ENCODE measurements at places on chromosomes 16 and 17.
A peak's percentile ranks its signal among the peaks of the same experiment; 100 is the strongest.

DNA sequence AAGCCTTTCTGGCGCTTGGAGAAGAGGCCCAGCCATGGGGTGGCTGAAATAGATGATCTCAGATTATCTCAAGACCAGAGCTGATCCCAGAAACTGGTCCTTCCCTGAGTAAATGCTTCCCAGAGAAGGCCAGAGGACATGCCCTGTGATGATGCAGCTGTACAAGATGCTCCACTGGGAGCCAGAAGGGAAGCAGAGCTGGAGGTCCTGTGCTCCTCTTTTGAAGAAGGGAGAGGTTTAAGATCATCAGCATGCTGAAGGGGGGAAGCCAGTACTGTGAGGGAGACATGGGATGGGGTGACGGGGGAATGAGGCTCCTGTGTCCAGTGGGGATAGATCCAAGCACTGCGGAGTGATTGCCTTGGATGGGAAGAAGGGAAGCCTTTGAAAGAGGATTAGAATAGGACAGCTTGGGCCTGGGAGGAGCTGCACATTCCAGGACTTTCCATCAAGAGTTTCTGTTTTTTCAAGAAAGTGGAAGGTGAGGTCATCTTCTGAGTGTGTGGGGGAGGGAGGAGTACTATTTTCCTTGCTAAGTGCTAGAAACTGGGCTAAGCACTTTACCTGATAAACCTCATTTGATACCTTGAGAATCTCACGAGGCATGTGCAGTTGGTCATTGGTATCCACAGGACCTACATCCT is 16.4 kb upstream of the ALOX15B start:
- no peak for DNase-seq

- DNase-seq: peak; percentile 50
Measured at GRCh38 chr17:67891481-67892119, 66.3 kb downstream of the BPTF start.

GRCh38 chr16:14418795-14419225 is 211.2 kb downstream of the PARN start:
- DNase-seq: no peak

- DNase-seq: peak; percentile 52
Measured at GRCh38 chr16:86775511-86775921, 197.2 kb downstream of the FOXL1 start.

DNA sequence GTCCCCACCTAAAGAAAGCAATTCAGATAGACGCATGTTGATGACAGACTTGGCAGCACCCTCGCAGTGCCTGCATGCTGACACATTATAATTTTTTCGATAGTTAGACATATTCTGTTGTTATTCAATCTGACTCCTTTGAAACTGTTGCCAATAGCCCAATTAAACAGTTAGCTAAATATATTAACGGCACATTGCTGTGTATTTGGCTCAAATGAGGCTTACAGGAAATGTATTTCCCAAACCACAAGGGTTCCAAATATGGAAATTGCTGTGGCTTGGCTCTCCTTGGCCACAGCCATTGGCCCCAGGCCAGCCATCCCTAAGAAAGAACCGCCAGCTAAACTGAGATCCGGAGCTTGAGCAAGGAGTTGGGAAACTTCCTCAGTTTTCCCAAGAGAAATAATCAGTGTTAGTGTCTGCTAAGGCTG is 31.1 kb downstream of the C16orf82 start:
- no peak for DNase-seq

- DNase-seq: no peak
Measured at GRCh38 chr16:82133798-82134197, 36.2 kb downstream of the MPHOSPH6 start.

DNA sequence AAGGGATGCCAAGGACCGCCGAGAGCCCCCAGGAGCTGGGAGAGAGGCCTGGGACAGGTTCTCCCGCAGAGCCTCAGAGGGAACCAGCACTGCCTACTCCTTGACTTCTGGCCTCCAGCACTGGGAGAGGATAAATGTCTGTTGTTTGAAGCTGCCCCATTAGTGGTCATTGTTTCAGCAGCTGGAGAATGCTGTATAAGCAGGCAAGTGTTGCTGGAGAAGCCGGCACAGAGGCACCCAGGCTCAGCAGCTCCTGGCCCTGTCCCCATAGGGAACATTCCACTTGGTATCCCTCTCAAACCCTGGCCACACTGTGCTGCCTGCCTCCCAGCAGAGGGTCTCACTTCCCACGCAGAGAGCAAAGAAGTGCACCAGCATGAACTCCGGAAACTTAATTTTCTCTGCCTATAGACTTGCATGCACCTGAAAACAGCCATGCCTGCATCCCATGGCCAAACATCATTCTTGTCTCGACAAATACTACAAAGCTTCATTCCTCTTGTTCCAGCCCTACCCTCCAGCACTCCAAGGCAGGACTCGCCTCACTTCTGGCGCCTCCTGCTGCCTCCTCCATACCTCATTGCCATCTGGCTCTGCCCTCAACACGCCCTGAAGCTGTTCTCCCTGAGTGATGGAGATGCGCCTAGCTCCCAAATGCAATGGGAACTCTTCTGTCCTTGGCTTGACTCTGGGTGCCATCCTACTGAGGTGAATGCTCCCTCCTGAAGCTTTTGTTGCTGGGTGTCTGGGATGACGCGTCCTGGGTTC is 88.1 kb downstream of the DNAH17 start:
- DNase-seq: no peak

DNA sequence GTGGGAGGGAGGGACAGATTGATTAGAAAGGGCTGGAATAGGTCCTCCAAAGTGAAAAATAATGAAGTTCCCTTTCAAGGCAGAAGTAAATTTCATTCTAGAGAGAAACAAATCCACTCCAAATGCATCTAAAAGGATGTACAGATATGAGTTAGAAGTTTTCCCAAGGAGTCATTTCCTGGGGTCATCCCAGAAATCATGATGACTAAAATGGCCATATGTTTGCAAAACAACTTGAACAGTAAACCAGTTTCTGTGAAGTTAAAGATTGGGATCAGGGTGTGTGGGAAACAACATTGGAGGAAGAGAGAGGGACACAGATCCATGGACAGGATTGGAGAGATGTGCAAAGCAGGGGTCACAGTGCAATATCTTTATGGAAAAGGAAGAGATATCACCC is 32.5 kb upstream of the ARHGAP44 start:
- DNase-seq: no peak
